Left colon (tissue), 2 donors: ENCODE measurements at places on chromosomes 1 and 21. TPM values are rescaled to one million over a fixed set of nuclear protein-coding genes. Genes with fewer than 3 reads are reported as not detected.
A peak's percentile ranks its signal among the peaks of the same experiment; 100 is the strongest.

- DNase-seq = no peak
These were observed 11.2 kb downstream of the PUM1 start for GRCh38 chr1:31054349-31054748.

GRCh38 chr1:18997508-18997907 lies 41.0 kb upstream of the IFFO2 start:
- DNase-seq = no peak

GRCh38 chr1:90708826-90709225 lies 8.3 kb downstream of the BARHL2 start:
- no peak for DNase-seq

DNA sequence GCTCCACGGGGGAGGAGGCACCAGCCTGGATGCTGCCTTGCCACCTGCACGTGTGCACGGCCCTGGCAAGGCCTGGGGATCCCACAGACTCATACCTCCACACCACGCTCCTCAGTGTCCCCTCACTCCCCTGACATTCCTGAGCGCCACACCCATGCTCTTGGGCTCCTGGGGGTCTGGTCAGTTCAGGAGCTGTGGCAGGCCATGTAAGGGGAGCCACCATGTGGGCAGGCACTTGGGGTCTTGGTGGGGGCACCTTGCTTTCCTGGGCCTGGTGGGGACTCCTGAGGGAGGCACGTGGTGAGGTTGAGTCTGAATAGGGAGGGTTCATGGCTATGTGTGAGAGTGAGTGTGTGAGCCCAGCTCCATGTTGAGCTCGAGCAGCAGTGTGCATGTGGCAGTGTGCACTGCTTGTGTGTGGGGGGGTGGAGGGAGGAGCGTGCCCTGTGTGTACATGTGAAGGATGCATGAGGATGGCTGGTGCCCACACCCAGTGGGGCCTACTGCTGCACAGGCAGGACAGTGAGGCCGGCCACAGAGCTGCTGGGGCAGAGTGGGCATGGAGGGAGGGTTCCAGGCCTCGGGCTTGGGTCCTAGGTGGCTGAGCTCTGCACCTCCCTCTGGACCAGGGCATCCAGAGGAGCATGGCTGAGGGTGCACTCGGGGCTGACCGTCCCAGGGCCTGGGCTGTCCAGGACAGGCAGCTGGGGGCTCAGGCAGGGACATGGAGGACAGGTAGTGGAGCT lies 1.6 kb downstream of the GJC2 start:
- no peak for DNase-seq

GRCh38 chr1:32195972-32196823 lies 4.2 kb upstream of the CCDC28B start:
- DNase-seq = no peak

GRCh38 chr1:201090541-201090940 lies 21.7 kb downstream of the CACNA1S start:
- DNase-seq = no peak

- DNase-seq = peak; percentile 48
These were observed at the start of gene GREM2 for GRCh38 chr1:240611619-240612480. GREM2 (minus strand) TSS chr1:240612155; CDS start chr1:240493475, 118,680 bp downstream.

DNA sequence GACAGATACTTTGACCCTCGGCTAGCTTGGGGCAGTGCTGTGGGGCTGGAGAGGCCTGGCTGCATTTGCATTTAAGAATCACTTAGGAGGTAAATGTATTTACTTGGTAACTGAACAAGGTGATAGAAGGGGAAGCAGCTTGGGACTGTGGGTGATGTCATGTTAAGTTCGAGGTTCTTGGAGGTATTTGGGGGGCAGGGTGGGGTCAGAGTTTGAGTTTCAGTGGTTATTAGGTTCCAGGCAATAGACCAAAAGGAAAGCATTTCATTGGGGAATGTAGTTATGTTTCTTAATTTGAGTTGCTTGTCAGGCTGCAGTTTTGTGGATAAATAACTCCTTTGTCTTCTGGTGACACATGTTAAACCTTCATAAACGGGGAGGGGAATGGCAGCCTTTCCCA lies 2.4 kb upstream of the FAM78B start:
- DNase-seq = no peak

DNA sequence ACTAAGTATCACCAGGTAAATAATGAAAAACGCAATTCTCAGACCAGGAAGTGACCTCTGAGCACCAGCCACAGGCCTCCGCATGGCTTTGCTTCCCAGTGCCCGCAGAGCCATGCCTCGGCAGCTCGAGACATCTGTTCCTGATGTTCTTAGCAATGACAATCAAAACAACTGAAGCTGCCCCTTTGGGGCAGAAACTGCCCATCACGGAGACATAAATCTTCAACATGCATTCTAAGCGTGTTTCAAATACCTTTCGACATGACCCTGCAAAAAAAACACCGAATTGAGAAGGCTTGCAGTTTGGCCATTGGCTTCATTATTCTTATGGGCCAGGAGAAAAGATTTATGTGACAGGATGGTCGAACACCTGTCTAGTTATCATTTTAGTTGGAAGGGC lies 5.8 kb upstream of the RAP1GAP start:
- DNase-seq = no peak

GRCh38 chr1:121595089-121595488 lies 410.3 kb downstream of the SRGAP2C start:
- DNase-seq = no peak

GRCh38 chr21:31865429-31865970 lies 7.3 kb upstream of the HUNK start:
- DNase-seq = no peak

- DNase-seq = no peak
These were observed 799.5 kb downstream of the LTN1 start for GRCh38 chr21:28193189-28193588.

DNA sequence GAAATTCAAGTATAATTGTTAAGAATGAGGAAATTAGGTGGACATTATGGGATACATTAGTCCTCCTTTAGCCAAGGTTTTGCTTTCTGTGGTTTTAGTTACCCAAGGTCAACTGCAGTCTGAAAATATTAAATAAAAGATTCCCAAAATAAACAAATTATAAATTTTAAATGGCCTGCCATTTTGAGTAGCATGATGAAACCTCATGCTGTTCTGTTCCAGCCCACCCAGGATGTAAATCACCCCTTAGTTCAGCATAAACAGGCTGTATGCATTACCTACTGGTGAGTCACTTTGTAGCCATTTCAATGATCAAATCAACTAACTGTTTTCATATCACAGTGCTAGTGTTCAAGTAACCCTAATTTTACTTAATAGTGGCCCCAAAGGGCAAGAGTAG lies 132.5 kb upstream of the LYPLAL1 start:
- DNase-seq = no peak

DNA sequence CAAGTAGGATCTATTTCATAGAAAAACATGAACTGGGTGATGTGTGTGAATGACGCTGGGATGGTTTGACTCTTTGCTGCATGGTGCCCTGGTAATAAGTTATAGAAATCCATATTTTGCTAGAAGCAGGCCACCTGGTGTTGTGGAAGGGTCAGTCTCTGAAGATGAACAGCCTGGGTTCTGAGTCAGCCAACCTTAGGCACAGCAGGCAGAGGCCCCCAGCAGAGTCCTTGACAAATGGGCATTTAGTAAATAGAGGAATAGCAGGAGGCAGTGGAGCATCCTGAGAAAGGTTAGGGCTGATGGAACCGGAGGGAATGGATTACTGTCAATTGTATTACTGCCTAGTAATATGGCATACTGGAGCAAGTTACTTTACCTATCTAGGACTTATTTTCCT lies 20.9 kb downstream of the FGGY start:
- DNase-seq = no peak

GRCh38 chr1:98550076-98550475 lies 111.4 kb upstream of the SNX7 start:
- no peak for DNase-seq

DNA sequence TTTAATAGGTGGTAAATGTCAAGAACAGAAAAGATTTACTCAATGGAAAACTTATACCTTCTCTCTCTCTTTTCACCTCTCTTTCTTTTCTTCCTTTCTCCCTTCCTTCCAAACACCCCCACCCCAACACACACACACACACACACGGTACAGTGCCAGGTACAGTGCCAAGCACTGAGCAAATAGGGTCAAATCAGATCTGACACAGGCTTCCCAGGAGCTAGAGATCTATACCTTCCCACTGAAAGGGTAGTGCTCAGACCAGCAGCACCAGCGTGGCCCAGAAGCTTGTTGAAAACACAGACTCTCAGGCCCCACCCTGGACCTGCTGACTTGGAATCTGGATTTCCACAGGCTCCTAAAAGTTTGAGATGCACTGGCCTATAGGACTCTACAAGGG lies 31.9 kb downstream of the IRF2BP2 start:
- no peak for DNase-seq

DNA sequence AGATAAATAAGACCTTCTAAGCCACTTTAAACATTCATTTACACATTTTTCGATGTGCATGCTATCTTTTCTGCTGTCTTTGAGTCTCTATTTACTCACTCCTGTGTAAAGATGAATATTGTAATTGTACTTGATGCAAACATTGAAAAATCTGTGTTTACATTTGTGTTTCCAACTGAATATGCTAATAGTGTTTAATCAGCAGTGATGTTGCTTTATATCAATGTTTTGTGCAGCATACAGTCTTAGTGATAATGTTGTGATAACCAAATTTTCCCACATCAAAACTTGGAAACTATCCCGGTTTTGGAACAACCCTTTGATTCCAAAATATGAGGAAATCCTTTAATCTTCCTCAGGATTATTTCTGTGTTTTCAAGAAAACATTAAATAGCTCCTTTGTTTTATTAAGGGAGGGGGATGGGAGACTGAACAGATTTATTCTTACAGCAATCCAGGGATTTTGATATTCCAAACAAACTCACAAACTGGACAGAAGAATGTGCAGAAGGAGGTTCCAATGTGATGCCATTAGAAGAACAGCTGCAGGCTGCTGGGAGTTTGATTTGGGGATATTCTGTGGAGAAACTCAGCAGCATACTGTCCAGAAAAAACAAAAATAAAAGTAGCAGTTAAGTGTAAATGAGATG lies 248.0 kb downstream of the S1PR1 start:
- DNase-seq = no peak

DNA sequence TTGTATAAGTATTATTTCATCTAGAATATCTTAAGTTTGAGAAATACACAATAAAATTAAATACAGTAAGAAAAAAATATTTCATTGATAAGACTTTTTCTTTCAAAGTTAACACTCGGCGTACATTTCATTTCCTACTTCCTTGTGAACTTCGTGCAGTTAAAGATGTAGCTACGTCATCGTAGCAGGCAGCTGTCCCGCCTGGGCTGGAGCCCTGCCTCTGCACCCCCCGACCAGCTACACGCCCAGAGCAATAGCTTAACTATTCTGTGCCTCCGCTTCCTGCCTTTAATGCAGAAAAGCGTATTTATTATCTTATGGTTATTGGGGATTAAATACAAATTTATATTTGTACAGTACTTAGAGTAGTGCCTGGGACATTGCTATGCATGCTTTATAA lies 53.5 kb downstream of the CLSTN1 start:
- peak; percentile 75 for DNase-seq

- DNase-seq = peak; percentile 23
These were observed 40.2 kb downstream of the RASAL2 start for GRCh38 chr1:178134061-178134460.

- no peak for DNase-seq
These were observed 23.2 kb downstream of the GALNT2 start for GRCh38 chr1:230090194-230090711.

DNA sequence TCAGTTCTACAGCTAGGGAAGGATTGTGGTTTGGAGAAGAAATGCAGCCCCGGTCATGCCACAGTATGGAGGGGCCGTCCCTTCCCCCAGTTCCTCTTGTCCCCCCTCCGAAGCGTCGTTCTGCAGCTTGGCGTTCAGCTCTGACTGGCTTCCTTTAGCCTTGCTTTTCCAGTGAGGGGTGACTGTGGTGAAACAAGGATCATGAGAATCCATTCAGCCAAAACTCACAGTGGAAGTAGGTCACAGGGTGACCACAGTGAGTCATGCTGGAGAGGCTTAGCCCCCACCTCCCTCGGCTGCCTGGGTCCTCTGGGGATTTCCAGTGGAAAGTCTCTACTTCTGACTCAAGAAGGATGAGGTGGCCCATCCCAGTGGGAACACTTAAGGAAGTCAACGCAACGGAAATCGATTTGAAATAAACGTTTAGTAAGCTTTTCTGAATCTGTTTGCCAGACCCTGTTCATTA lies 37.3 kb upstream of the COL6A2 start:
- peak; percentile 60 for DNase-seq

DNA sequence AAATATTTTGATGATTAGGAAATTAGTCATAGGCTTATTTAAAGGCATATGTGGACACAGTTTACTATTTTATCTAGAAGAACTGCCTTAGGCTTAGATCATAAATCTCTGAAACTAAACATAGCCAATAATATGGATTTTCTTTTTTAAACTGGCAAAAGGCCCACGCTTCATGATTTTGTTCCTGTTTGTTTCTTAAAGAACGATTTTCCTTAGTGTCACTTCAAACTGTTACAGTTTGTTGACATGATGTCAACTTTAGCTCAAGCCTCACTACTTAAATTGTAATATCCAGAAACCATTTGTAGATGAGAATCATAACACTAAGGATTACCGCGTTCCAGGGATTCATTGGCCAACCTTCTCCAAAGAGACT lies 322.6 kb downstream of the HHIPL2 start:
- DNase-seq = no peak

- DNase-seq = no peak
These were observed 9.2 kb downstream of the CSMD2 start for GRCh38 chr1:34155860-34156259.

GRCh38 chr1:235907897-235908240 lies 41.2 kb upstream of the LYST start:
- DNase-seq = no peak

DNA sequence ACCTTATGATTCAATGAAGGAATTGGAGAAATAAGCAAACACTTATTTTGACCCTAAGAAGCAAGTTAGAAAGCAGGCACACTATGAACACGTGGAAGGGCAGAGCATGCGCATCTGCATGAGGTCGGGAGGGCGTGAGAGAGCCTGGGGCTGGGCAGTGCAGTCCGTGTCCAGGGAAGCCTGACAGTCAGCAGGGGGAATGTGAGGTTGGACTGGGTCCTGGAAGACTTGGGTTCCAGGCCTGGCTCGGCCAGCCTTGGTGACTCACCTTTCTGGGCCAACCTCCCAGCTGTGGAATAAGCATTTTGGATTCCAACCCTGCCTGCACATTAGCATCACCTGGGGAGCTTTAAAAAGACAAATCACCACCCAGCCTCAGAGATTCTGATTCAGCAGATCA lies 26.6 kb upstream of the LMX1A start:
- DNase-seq = no peak

- no peak for DNase-seq
These were observed 4.8 kb upstream of the SLAMF9 start for GRCh38 chr1:159958719-159959380.

KLF17 gene
- total RNA-seq = not detected

CD48 gene
- total RNA-seq = 2.2 TPM

SLC1A7 gene
- 1.1 TPM for total RNA-seq

FLAD1 gene
- 32.8 TPM for total RNA-seq

RIPPLY3 gene
- not detected for total RNA-seq

CSF3R gene
- 2.5 TPM for total RNA-seq

ESPN gene
- total RNA-seq = 100 TPM

TENT5C gene
- total RNA-seq = 45.6 TPM

OR2T29 gene
- not detected for total RNA-seq

CFH gene
- 17.8 TPM for total RNA-seq

RIPK4 gene
- total RNA-seq = 16.0 TPM

SPRR2E gene
- not detected for total RNA-seq
